ENCODE measurements at places on chromosomes 11 and 22. TPM values are rescaled to one million over a fixed set of nuclear protein-coding genes. Genes with fewer than 3 reads are reported as not detected.

OR52H1 gene
- total RNA-seq = 0.51 TPM

- no peak overlapping the region for H3K27ac ChIP-seq
- no peak overlapping the region for H3K4me3 ChIP-seq
- peak; percentile 7 for DNase-seq
These were observed 13.2 kb upstream of the OR4C12 start for GRCh38 chr11:49995565-49995964.

DNA sequence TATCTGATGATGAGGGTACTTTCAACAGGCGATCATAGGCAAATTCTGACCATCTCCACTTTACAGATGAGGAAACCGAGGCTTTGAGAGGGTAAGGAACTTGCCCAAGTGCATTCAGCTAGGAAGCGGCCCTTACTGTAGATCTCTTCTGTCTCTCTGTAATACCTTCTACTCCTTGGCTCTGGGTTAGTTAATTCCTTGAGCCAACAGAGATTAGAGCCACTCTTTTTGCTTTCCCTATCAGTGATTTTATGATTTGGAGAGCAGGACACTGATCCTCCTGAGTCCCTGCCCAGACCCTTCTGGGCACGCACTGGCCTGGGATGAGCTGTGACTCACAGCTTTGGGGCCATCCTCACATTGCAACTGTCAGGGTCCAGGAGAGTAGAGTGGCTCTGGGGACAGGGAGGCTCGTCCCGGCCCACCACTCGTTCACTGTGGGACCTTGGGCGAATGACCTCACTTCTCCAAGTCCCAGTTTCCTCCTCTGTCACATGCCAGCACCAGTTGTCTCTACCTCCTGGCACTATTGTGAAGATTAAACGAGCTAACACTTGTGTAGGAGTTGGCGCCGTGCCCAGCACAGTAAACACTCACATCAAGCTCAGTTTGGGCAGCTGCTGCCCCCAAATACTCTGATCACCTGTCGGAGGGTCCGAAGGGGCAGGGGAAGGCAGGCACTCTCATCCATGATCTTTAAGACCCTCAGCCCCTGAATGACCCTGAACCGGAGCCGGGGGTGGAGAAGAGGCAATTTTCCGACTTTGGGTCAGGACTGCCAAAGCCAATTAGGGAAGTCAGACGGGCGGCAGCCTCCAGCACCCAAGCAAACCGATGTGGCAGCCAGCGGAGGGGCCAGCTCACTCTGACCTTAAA lies 235.0 kb downstream of the MIAT start:
- H3K4me1 ChIP-seq = peaks cover 31% of the 10 kb centered on the region
- no peak overlapping the region for H3K27ac ChIP-seq
- peak; percentile 49 for DNase-seq

DNA sequence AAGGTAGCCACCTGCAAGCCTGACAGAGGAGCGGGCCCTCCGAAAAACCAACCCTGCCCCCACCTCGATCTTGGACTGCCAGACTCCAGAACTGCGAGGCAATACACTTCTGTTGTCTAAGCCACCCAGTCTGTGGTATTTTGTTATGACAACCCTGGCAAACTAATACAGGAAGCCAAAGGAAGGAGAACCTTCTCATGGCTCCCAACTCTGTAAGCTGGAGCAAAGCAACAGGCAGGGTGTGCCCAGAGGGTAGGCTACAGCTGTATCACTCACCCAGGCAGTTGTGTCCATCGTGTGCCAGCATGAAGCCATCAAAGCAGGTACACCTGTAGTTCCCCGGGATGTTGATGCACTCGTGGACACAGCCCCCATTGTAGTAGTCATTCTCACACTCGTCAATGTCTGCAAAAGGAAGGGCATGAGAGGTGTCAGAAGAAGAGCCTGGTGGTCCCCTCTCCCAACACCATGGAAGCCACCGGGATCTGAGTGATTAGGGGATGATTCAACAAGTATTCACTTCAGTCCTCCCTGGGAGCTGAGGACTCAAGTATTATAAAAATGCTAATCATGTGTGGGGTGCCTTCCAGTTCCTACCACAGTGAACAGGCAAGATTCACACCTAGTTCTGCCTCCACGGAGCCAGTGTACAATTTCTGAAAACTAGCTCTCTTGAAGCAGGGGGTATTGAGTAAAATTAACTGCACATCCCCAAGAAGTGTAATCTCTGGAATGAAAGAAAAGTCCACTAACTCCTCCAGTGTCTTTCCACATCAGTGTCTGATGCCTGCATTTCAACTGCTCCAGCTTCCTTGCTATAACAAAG lies 23.3 kb downstream of the SCUBE1 start:
- H3K4me1 ChIP-seq = no peaks in the 10 kb centered on the region
- H3K4me3 ChIP-seq = no peak overlapping the region
- no peak for DNase-seq
- no peak overlapping the region for H3K27ac ChIP-seq
- H3K27me3 ChIP-seq = no peaks in the 10 kb centered on the region

DNA sequence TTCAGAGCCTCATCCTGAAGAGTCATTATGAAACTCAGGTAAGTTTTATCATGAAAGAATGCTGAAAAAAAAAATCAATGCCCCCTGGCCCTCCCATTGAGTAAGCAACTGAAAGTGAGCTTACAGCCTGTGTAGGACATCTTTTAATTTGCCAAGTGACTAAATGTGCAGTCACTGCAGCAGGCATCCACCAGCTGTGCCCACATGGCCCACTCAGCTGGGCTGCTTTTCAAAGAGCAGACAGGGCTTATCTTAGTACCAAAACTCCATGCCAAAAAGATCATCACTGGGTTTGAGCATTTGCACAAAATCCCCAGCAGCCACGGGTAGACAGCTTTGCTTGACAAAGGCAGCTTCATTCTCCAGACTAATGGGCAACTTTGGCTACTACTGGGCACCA lies 709.7 kb downstream of the NTM start:
- DNase-seq = no peak
- no peaks in the 10 kb centered on the region for H3K36me3 ChIP-seq
- H3K4me3 ChIP-seq = no peak overlapping the region
- H3K27me3 ChIP-seq = no peaks in the 10 kb centered on the region
- no peaks in the 10 kb centered on the region for H3K4me1 ChIP-seq

- no peak overlapping the region for H3K4me3 ChIP-seq
- H3K36me3 ChIP-seq = no peaks in the 10 kb centered on the region
- DNase-seq = peak; percentile 51
- H3K4me1 ChIP-seq = no peaks in the 10 kb centered on the region
- H3K27me3 ChIP-seq = no peaks in the 10 kb centered on the region
These were observed 139.8 kb upstream of the MTNR1B start for GRCh38 chr11:92829671-92830070.

DNA sequence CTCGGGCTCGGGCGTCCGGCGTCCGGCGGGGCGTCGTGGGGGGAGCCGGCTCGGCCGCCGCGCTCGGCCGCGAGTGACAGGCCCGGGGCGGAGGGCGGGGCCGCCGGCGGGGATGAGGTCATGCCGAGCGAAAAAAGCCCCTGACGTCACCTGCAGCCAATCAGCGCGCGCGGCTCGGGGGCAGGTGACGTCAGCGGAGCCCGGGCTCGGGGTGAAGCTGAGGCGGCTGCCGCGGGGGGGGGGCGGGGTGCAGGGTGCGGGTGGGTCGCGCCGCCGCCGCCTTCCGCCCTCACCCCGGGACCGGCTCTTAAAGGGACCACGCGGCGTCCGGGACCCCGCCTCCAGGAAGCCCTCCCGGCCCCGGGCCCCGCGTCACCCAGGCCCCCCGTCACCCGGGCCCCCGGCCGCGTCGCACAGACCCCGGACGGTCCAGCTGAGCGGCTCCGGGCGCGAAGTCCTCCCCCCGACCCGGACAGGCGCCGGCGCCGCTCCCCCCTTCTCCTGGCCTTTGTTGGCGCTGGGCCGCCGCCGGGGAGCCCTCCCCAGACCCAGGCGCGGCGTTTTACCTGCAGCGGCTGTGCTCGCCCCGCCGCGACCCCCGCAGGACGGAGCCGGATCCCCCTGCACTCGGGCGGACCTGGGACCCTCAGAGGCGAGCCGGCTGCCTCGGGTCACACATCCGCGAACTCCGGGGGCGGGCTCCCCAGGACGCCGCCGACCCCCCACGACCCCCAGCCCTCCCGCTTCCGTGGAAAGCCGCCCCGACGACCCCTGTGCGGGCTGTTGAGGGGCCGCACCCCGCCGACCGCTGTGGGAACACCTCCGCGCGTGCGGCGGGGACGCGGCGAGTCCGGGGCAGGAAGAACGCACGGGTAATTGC lies at the start of gene DUSP8:
TSS of gene DUSP8 (minus strand) at position 75 of the 880 bp plus-strand sequence. CDS start 6,445 bp downstream, outside the sequence.
- no peaks in the 10 kb centered on the region for H3K36me3 ChIP-seq
- H3K4me3 ChIP-seq = peak within 1 kb of the TSS; percentile 57
- no peak within 1 kb of the TSS for H3K27ac ChIP-seq
- H3K27me3 ChIP-seq = peaks cover 28% of the 10 kb centered on the region

DNA sequence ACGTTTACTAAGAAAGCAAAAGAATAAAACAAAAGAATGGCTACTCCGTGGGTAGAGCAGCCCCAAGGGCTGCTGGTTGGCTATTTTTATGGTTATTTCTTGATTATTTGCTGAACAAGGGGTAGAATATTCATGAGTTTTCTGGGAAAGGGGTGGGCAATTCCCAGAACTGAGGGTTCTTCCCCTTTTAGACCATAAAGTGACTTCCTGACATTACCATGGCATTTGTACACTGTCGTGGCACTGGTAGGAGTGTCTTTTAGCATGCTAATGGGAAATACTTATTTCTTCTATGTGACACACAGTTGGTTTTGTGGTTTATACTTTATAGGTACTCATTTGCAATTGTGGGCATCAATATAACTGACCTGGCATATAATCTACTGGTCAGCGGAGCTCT lies 56.3 kb downstream of the SLN start:
- H3K27ac ChIP-seq = no peak overlapping the region
- H3K27me3 ChIP-seq = no peaks in the 10 kb centered on the region
- DNase-seq = no peak
- H3K4me1 ChIP-seq = no peaks in the 10 kb centered on the region

DNA sequence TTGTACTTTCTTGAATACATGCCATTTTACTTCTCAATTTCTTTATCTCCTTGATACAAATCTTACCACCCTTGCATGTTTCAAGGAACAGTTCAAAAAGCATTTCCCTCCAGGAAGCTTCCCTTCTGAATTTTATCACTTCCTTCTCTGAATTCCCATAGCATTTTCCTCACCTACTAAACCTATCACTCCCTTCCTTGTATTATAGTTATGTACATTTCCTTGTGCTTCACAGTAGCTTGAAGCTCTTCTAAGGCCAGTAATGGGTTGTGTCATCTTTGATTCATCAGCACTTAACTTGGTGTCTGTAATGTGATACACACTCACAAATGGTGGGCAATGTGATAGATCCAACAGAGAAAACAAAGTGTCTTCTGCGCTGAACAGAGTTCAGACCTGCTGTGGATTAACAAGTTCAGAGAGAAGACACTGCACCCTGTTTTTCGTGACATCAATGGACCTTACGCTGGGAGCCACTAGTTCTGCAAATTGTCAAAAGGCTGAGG lies 127.5 kb downstream of the CCDC81 start:
- peaks cover 5% of the 10 kb centered on the region for H3K4me1 ChIP-seq
- no peak overlapping the region for H3K27ac ChIP-seq
- H3K4me3 ChIP-seq = no peak overlapping the region
- H3K36me3 ChIP-seq = no peaks in the 10 kb centered on the region

SYCE3 gene
- total RNA-seq = not detected

DNA sequence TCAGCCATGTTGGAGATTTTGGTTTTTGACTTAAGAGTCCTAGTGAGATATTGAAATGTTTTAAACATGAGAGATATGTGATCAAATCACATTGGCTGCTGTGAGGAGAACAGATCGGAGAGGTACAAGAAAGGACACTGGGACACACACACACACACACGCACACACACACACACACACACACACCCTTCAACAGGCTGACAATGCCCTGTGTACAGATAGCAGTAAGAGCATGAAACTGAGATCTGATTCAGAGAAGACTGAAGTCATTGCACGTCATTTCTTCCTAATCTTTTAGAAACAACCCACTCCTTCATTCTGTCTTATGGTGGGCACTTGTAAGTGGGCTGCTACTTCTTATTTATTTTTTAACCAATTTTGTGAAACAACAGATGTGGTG lies 200.5 kb upstream of the E2F8 start:
- peak overlapping the region; percentile 18 for H3K27ac ChIP-seq
- H3K36me3 ChIP-seq = no peaks in the 10 kb centered on the region

- H3K36me3 ChIP-seq = no peaks in the 10 kb centered on the region
- no peaks in the 10 kb centered on the region for H3K27me3 ChIP-seq
- no peak overlapping the region for H3K4me3 ChIP-seq
- no peaks in the 10 kb centered on the region for H3K4me1 ChIP-seq
These were observed 13.2 kb downstream of the GRAMD4 start for GRCh38 chr22:46633334-46633890.

DNA sequence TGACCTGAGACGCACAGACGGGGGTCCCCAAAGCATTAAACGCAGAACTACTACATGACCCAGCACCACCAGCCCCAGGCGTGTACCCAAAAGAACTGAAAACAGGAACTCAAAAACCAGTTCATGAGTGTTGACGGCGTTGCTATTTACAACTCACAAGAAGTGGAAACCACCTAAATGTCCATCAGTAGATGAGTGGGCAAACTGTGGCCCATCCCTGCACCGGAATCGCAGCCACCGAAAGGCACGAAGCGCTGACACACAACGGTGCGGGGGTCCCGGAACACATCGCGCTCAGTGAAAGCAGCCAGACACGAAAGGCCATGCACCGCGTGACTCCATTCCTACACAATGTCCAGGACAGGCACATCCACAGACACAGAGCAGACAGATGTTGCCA lies 79.2 kb downstream of the TRMU start:
- DNase-seq = no peak
- H3K36me3 ChIP-seq = no peaks in the 10 kb centered on the region
- H3K27ac ChIP-seq = no peak overlapping the region
- H3K4me3 ChIP-seq = no peak overlapping the region
- H3K4me1 ChIP-seq = no peaks in the 10 kb centered on the region

DNA sequence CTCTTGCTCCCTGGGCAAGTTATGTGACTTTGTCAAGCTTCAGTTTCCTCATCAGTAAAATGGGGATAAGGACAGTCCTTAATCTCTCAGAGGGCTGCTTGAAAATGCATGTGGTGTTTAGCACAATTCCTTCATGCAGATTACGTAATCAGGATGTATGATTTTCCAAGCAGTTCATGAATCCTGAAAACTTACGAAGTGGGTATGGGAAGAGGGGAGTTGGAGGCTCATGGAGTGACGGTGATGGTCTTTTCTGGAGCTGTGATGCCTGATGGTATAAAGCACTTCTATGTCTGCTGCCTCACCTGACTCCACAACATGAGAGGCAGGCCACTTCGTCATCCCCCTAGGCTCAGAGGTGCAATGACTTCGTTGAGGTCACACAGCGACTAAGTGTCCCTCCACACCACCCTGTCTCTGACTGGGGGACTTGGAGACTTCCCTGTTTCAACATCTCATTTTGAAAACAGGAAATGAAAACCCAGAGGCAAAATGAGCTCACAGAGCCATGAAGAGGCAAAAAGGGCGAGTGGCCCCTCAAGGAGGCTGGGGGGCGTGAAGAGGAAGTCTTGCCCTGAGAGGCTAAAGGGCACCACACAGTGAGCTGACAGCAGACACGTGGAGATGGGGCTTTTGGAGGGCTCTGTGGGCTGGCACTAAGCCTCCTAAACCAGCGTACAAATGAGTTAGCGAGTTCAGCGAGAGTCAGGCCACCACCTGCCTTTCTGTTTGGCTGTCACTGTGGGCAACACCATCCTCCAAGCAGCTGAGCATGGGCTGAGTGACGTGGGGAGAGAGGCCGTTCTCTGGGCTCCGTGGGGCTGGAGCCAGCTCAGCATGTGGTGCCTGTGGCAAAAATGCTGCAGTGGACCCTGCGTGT lies 10.1 kb downstream of the MCM5 start:
- H3K4me1 ChIP-seq = no peaks in the 10 kb centered on the region
- peaks cover 15% of the 10 kb centered on the region for H3K36me3 ChIP-seq
- DNase-seq = no peak
- H3K27ac ChIP-seq = no peak overlapping the region
- no peak overlapping the region for H3K4me3 ChIP-seq
- no peaks in the 10 kb centered on the region for H3K27me3 ChIP-seq

FAM180B gene
- not detected for total RNA-seq

IGLL1 gene
- total RNA-seq = not detected

All from fibroblast of lung (primary cell).